SK-N-SH (cell line): ENCODE measurements at places on chromosomes 6 and 20.
A peak's percentile ranks its signal among the peaks of the same experiment; 100 is the strongest.

DNA sequence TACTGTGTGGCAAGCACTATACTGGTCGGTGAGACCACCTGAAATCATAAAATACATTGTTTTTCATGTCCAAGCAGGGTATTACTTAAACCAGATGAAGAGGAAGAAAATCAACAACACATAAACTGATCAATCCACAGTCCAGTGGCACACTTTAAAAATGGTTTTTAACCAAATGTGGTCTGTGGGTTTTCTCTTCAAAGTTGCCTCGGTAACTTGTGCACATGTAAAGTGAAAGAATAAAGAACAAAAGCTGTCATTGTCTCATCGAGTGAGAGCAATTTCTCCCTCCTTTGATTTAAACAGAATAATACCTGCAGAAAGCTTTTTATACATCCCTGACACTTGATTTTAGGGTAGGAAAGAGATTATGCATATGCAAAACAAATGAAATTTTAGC lies 3.7 kb downstream of the FLRT3 start:
- no peaks in the 10 kb centered on the region for H3K4me1 ChIP-seq
- H3K27ac ChIP-seq = no peak overlapping the region
- DNase-seq = no peak
- H3K27me3 ChIP-seq = no peaks in the 10 kb centered on the region
- no peak overlapping the region for H3K4me3 ChIP-seq

- H3K27ac ChIP-seq = no peak within 1 kb of the TSS
- H3K4me1 ChIP-seq = peaks cover 13% of the 10 kb centered on the region; the same call in 1 of the 2 replicates
- DNase-seq = peak; percentile 75
Measured at GRCh38 chr6:166308033-166308768, at the start of gene PRR18. Gene PRR18 (minus strand): TSS chr6:166308392. CDS start chr6:166308142, 250 bp downstream.

DNA sequence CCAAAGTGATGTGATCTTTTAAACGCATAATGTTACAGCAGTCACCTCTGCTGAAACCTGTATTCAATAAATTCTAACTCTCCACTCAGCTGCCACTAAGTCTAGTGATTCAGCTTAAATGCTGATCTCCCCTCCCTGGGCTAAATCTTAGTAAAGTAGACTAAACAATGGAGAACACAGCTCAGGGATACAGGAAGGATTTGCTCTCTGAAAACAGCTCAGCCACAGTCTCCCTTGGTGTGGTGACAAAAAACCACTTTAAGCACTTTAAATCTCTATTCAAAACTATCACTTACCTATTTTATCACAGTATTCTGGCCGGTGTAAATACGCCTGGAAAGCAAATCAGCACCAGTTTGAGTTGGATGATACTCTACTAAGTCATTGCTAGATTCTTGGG lies 130.6 kb downstream of the RFX6 start:
- DNase-seq = no peak
- H3K27me3 ChIP-seq = no peaks in the 10 kb centered on the region
- no peaks in the 10 kb centered on the region for H3K36me3 ChIP-seq
- H3K27ac ChIP-seq = no peak overlapping the region
- no peaks in the 10 kb centered on the region for H3K4me1 ChIP-seq

GRCh38 chr6:88585276-88585692 lies 378.1 kb downstream of the RNGTT start:
- 0 out of 2 replicates have a peak, but pooled peaks cover 6% of the 10 kb centered on the region for H3K27me3 ChIP-seq
- no peak overlapping the region for H3K4me3 ChIP-seq
- no peaks in the 10 kb centered on the region for H3K36me3 ChIP-seq
- H3K4me1 ChIP-seq = no peaks in the 10 kb centered on the region

GRCh38 chr6:15705981-15706380 lies 43.2 kb upstream of the DTNBP1 start:
- DNase-seq = no peak
- no peaks in the 10 kb centered on the region for H3K27me3 ChIP-seq
- no peak overlapping the region for H3K4me3 ChIP-seq
- H3K36me3 ChIP-seq = no peaks in the 10 kb centered on the region
- H3K4me1 ChIP-seq = no peaks in the 10 kb centered on the region

- no peak overlapping the region for H3K27ac ChIP-seq
- no peak overlapping the region for H3K4me3 ChIP-seq
- H3K27me3 ChIP-seq = no peaks in the 10 kb centered on the region
- H3K4me1 ChIP-seq = peaks cover 6% of the 10 kb centered on the region; the same call in 1 of the 2 replicates
- DNase-seq = no peak
Measured at GRCh38 chr6:82906489-82906888, 159.2 kb downstream of the UBE3D start.

- H3K36me3 ChIP-seq = no peaks in the 10 kb centered on the region
- H3K4me1 ChIP-seq = peaks cover 23% of the 10 kb centered on the region; the same call in 1 of the 2 replicates
- H3K27me3 ChIP-seq = no peaks in the 10 kb centered on the region
- H3K27ac ChIP-seq = no peak overlapping the region
- no peak for DNase-seq
- no peak overlapping the region for H3K4me3 ChIP-seq
Measured at GRCh38 chr6:142695016-142695415, 250.0 kb downstream of the HIVEP2 start.

- no peak for DNase-seq
- H3K27me3 ChIP-seq = no peaks in the 10 kb centered on the region; the same call in 1 of the 2 replicates
- H3K4me1 ChIP-seq = no peaks in the 10 kb centered on the region
- H3K27ac ChIP-seq = no peak overlapping the region
- H3K36me3 ChIP-seq = no peaks in the 10 kb centered on the region
Measured at GRCh38 chr20:20255099-20255498, 112.8 kb upstream of the INSM1 start.

DNA sequence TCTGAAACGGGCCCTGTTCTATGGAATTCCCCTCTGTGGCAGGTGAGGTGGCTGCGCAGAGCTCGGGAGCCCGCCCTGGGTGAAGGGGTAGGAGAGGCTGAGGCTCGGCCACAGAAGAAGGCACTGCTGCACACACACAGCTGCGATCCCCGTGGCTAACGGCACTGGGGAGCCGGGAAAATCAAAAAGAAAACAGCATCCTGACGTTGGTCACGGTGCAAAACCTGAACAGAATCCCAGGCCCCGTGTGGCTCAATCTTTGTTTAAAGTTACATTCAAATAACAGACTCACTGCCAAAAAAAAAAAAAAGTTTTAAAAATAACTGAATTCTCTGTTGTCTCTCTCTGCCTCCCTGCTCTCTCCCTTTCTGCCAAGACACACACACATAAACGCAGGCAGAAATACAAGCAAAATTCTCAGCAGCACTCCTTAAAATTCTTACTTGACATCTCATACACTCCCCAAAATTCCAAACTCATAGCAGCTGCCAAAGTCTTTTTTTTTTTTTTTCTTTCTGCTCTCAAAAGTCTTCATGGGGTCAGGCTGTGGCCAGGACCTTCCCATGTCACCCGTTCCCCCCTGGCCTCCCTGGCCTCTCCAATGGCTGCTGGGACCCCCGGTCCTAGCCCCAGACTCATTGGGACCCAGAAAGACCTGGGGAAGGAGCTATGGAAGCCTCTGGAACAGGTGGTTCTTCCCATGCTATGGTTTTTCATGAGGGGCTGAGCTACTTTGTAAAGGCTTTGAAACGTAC lies 248.8 kb downstream of the TTLL2 start:
- no peaks in the 10 kb centered on the region for H3K4me1 ChIP-seq
- no peak overlapping the region for H3K27ac ChIP-seq
- no peaks in the 10 kb centered on the region for H3K27me3 ChIP-seq
- no peak for DNase-seq

DNA sequence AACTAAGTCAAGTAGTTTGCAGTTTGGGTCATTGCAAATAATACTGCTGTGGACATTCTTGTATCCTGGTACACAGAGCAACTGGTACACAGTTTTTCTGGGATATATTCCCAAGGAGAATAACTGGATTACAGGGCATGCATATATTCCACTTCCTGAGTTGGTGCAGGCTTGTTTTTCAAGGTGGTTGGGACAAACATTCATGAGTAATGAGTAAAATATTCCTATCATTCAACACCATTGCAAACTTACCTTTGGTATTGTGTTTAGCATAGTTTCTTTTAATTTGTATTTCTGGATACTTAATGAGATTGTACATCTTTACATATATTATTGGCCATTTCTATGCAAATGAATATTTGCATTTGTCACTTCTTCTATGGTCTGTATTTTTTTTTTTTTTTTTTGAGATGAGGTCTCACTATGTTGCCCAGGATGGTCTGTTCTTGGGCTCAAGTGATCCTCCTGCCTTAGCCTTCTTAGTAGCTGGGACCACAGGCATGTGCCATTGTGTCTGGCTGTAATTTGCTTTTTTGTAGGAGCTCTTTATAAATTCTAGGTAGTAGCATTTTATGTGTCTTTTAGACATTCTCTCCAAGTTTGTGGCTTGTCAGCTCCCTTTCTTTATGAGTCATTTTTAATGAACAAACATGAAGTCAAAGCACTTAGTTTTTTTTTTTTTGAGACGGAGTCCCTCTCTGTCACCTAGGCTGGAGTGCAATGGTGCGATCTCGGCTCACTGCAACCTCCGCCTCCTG lies 158.7 kb downstream of the SOX4 start:
- no peak overlapping the region for H3K27ac ChIP-seq
- H3K36me3 ChIP-seq = no peaks in the 10 kb centered on the region
- DNase-seq = no peak
